ENCODE measurements at places on chromosomes 1 and 21.

DNA sequence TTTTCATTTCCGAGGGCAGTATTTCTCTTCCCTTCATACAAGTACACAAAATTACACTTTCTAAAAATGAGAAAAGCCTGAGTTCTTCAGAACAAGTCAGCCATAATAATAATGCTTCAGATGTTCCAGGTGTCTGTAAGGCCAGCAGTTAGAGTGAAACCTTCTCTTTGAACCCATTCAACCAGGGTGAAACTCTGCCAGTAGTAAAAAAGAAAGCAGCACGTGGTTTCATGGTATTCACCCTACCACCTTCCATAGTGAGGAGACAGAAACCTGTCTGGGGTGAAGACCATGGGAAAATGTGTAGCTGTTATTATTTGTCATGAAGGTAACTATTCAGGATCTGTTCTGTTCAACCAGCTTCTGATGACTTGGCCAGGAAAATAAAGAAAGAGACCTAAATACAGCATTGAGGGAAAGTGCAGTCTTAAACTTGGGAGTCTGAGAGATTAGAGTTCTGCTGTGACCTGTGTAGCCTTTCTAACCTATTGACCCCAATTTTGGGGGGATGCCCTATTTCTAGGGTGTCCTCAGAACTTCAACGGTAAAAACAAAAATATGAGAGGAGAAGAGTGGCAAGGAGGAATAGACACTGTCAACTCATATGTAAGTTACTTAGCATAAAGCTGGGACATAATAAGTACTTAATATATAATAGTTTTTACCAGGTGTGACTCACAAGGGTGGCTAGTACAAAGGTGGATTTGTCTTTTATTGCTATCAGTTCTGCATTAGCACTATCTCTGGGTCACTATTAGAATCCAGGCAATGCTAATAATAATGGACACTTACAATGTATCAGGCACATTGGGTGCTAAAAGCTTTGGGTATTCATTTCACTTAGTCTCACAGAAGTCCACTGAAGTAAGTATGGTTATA is 70.0 kb upstream of the TNFSF4 start:
- no peak for DNase-seq

- no peak for DNase-seq
These were observed 8.9 kb downstream of the FAM229A start for GRCh38 chr1:32353431-32353830.

GRCh38 chr1:5485968-5486696 is 506.1 kb downstream of the NPHP4 start:
- no peak for DNase-seq

DNA sequence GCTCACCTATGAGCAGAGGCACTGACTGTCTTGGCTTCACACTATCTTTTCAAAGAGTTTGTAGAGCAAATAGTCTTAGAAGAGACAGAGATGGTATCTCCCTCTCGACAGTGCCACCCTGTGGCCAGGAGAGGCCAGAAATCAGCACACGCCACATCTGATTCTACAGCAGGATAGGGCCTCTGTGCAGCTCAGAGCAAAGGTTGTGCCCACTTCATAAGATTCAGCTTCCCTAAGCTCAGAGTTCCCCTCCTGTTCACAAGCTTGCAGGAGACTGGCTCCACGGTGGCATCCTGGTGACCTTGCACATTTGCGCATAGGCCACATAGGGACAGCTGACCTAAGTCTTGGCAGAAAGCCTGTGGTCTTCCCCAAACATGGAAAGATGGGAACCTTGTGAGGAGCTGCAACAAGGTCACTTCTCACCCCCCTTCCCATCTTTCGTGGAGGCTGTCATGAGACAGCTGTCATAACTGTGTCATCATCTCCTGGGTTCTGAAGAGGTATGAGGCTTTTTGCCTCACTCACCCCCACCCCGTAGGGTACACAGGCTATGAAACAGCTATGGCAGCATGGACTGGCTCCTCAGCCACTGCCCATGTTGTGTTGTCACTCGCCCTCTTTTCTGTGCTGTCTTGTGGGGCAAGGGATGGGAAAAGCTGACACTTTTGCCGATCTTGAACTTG is 3.0 kb downstream of the ITLN2 start:
- peak; percentile 57 for DNase-seq

DNA sequence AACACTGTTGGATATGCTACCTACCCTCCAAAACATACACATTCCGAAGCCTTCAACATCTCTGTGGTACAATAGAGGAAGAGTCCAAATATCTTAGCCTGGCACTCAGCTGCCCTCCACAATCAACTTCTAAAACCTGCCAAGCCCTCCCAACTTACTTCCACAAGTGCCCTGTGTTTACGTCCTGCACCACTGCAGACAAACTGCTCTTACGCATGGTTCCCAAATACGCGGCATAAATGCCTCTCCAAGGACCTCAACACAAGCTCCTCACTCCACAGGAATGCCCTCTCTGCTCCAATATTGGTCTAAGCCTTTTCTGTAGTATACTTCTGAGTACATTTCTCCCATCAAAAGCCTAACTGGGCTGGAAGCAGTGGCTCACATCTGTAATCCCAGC is 6.8 kb downstream of the AK2 start:
- no peak for DNase-seq

DNA sequence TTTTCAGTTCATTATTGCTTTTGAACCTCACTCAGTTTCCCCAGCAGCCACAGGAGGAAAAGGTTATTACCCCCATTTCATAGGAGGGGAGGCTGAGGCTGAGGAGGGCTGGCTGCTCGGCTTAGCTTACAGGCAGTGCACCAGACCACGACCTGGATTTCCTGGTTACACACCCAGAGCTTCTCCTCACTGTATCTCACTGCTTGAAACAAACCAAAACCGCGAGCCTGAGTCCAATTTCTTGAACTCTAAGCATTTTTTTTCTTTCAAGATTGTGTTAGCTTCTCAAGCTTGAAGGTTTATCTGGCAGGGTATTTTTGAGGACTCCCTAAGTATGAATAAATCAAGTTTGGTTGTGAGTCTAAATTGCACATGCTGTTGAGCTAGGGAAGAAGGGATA is 188.9 kb upstream of the EDN2 start:
- DNase-seq = peak; percentile 78

DNA sequence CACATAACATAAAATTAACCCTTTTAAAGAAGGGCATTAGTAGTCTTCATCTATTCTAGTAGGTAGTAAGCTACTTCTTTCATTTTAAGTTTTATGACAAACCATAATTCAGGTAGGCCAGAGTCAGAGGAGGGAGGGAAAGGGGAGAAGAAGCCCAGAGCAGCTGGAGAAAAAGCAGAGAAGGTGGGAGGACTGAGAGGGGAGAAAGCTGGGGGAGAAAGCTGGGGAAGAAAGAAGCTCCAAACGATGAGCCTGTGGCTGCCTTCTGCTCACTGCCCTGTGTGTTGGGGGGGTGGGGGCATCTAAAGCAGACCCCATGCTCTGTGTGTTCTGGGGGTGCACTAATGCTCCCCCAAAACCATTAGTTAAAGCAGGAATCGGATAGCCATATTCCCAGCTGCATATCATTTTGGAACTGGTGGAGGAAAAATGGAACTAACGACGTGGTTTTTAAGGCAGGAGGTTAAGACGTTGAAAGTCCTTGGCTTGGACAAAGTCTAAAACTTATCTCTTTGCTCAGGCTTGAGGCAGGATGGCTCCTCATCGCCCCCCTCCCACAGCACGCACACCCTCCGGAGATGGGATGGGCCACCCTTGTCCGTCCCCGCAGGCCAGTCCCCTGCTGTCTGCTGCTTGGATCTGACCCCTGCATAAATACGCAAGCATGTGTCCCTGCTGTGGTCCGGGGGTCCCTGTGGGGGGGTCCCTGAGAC is 184.2 kb downstream of the DYRK1A start:
- no peak for DNase-seq

DNA sequence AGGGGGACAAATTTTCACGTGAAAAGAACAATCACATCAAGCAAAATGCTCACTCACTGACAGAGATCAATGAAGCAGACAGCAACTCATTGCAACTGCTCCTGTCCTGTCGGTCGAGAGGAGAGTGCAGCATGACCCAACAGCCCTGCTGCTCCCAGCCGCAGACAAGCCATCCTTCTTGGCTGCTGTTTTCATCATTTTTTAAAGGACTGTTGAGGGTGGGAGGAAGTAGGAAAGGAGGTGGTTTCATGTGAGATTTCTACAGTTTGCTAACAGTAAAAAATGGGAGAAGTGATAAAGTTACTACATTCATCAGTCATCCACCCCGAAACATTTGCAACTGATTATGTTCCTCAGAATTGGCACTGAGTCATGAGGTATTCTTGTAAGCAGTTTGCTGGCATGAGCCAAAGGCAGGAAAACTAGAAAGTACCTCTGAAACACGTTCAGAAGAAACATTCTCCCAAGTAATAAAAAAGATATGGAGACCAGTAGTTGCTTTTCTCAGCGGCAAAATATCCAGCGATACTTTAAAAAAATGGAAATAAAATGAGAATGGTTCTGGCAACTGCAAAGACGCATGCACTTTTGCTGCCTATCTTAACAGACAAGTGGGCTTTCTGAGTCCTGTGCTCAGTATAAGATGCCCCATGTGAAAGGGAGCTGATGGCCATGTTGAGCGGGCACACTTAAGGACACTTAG is 72.0 kb upstream of the CLDN14 start:
- DNase-seq = peak; percentile 64

GRCh38 chr1:218969006-218969405 is 204.7 kb upstream of the LYPLAL1 start:
- no peak for DNase-seq

DNA sequence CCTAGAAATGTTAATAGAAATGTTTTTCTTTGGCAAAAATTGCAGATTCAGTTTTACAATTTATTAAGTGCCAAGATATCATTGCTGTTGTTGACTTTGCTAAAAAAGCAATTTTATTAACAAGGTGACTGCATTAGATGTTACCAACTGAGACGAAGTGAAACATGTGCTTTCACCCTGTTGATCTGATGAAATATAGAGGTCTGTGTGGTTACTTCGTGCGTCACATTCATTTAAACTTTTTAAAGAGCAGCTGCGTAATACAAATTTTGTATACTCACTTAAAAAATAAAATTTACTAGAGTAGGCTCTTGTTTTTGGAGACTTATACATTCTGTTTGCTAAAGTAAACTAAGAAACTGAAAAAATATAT is 465.7 kb downstream of the USP25 start:
- DNase-seq = peak; percentile 86

DNA sequence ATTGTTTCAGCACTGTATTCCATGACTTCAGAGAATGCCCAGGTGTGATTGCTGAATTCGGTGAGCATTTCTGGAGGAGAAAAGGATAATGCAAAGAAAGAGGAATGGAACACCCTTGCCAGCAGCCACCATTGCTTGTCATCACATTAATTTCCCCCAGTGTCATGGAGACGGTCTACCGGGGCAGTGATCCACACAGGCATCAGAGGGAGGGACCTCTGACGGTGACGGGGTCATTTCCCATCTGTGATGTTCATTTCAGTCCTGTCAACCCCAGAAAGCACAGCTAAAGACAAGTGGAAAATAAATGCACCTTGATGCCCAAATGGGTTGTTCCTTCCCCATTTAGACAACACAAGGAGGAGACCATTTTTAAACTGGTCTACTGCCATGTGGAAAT is 376.4 kb downstream of the PCP4 start:
- no peak for DNase-seq

All from iris pigment epithelial cell (primary cell).